Smooth muscle cell of the umbilical artery (primary cell): ENCODE measurements at places on chromosomes 11 and 22. TPM values are rescaled to one million over a fixed set of nuclear protein-coding genes. Genes with fewer than 3 reads are reported as not detected.

The ZNF214 gene
- 2.8 and 4.2 TPM in 2 replicates for total RNA-seq

The ROBO3 gene
- total RNA-seq: 6.2 and 7.7 TPM in 2 replicates

The HEPN1 gene
- total RNA-seq: 0.09 TPM in 1 of 2 replicates, not detected in the other

The SUSD2 gene
- 0.28 and 0.89 TPM in 2 replicates for total RNA-seq

The BLID gene
- 12.8 and 46.5 TPM in 2 replicates for total RNA-seq

The SOX10 gene
- total RNA-seq: not detected in 2 replicates

The SYCE3 gene
- not detected in 2 replicates for total RNA-seq

The TMEM86A gene
- 1.3 and 1.8 TPM in 2 replicates for total RNA-seq

The BRSK2 gene
- 0.65 and 0.89 TPM in 2 replicates for total RNA-seq

The TEX54 gene
- total RNA-seq: not detected in 2 replicates

The C22orf15 gene
- total RNA-seq: 1.2 and 3.3 TPM in 2 replicates

The DTX4 gene
- 1.8 and 2.7 TPM in 2 replicates for total RNA-seq

The SF1 gene
- 72.2 and 125 TPM in 2 replicates for total RNA-seq

The SLC29A2 gene
- total RNA-seq: 0.30 and 0.97 TPM in 2 replicates

The RBMXL2 gene
- total RNA-seq: not detected in 2 replicates

The PTPN5 gene
- total RNA-seq: not detected in 2 replicates

The A4GALT gene
- total RNA-seq: 2.2 and 5.0 TPM in 2 replicates

The ZMAT5 gene
- 13.9 and 15.4 TPM in 2 replicates for total RNA-seq

The POGLUT3 gene
- 27.0 and 39.0 TPM in 2 replicates for total RNA-seq

The OR10A4 gene
- not detected in 2 replicates for total RNA-seq

The SYT12 gene
- total RNA-seq: 0.14 and 0.30 TPM in 2 replicates

The KDM4E gene
- not detected in 2 replicates for total RNA-seq

The CARD18 gene
- not detected in 2 replicates for total RNA-seq

The SGSM1 gene
- total RNA-seq: not detected in 2 replicates

The MYRF gene
- 22.0 and 26.3 TPM in 2 replicates for total RNA-seq

The ARRB1 gene
- 3.3 and 5.8 TPM in 2 replicates for total RNA-seq

The KRTAP5-1 gene
- not detected in 2 replicates for total RNA-seq

The RAB39A gene
- not detected in 2 replicates for total RNA-seq

The CFAP300 gene
- total RNA-seq: 2.4 and 5.3 TPM in 2 replicates

The PLAAT5 gene
- total RNA-seq: not detected in 2 replicates

The RAG2 gene
- total RNA-seq: not detected in 2 replicates

The OR51E2 gene
- 0.59 and 1.8 TPM in 2 replicates for total RNA-seq

The TMEM179B gene
- total RNA-seq: 28.9 and 42.5 TPM in 2 replicates

The FXYD2 gene
- total RNA-seq: not detected in 2 replicates

The APLNR gene
- total RNA-seq: not detected in 2 replicates

The OR8D1 gene
- total RNA-seq: not detected in 2 replicates

The TMEM126B gene
- total RNA-seq: 52.2 and 63.0 TPM in 2 replicates

The GLYATL1 gene
- 0.69 TPM in 1 of 2 replicates, not detected in the other for total RNA-seq

The CASP5 gene
- not detected in 2 replicates for total RNA-seq

The MRGPRX4 gene
- not detected in 2 replicates for total RNA-seq

The LRRC74B gene
- total RNA-seq: under 0.01 TPM in 1 of 2 replicates, not detected in the other

The MS4A4A gene
- total RNA-seq: not detected in 2 replicates

The ACCS gene
- 6.4 and 6.5 TPM in 2 replicates for total RNA-seq

The DEUP1 gene
- total RNA-seq: not detected in 2 replicates

The PDE2A gene
- 0.30 and 1.3 TPM in 2 replicates for total RNA-seq

The OR51B2 gene
- total RNA-seq: not detected in 2 replicates

The SCARF2 gene
- 66.5 and 72.7 TPM in 2 replicates for total RNA-seq

The KLHL35 gene
- total RNA-seq: 2.9 and 3.3 TPM in 2 replicates

The MS4A2 gene
- total RNA-seq: not detected in 2 replicates
